ENCODE measurements at places on chromosomes 11 and 22.

DNA sequence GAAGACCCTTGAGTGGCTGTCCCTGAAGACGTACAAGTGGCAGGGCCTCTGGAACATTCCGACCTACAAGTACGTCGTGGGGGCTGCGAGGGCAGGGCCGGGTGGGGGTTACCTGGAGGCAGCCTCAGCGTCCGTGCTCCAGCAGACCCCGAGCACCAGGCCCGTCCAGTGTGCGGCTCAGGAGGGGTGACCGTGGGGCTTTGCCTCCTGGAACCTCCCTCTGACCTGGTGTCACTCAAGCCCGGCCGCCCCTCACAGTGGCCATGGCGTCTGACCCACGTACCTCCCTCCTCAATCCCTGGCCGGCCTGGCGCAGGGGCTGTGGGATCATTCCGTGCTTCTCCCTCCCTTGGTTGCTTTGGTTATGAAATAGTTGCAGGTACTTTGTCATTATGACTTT, 18.5 kb downstream of the RNH1 start:
- DNase-seq, result no peak

- DNase-seq, result no peak
Measured at GRCh38 chr11:111438168-111438567, 59.1 kb upstream of the POU2AF1 start.

- DNase-seq, result no peak
Measured at GRCh38 chr11:6616596-6617250, 2.5 kb downstream of the TPP1 start.

GRCh38 chr11:67489203-67489884, 6.5 kb downstream of the AIP start:
- no peak for DNase-seq

- DNase-seq, result no peak
Measured at GRCh38 chr11:76339221-76339620, 41.7 kb downstream of the THAP12 start.

DNA sequence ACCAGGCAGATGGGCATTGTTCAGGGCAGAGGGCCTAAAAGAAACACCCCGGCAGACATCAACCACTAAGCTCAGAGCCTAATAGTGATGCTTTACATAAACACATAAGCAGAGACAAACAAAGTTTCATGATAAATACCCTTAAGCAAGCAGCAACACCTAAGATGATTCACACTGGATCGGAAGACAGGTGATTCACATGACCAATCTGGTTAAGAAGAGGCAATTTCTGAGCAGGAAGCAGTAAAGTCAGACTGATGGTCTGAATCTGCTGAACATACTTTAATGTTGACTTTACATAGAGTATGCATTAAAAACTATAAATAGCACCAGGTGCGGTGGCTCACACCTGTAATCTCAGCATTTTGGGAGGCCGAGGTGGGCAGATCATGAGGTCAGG, 56.1 kb downstream of the SYN3 start:
- DNase-seq, result no peak

GRCh38 chr11:69642913-69643632, 2.1 kb downstream of the CCND1 start:
- peak; percentile 43 for DNase-seq

DNA sequence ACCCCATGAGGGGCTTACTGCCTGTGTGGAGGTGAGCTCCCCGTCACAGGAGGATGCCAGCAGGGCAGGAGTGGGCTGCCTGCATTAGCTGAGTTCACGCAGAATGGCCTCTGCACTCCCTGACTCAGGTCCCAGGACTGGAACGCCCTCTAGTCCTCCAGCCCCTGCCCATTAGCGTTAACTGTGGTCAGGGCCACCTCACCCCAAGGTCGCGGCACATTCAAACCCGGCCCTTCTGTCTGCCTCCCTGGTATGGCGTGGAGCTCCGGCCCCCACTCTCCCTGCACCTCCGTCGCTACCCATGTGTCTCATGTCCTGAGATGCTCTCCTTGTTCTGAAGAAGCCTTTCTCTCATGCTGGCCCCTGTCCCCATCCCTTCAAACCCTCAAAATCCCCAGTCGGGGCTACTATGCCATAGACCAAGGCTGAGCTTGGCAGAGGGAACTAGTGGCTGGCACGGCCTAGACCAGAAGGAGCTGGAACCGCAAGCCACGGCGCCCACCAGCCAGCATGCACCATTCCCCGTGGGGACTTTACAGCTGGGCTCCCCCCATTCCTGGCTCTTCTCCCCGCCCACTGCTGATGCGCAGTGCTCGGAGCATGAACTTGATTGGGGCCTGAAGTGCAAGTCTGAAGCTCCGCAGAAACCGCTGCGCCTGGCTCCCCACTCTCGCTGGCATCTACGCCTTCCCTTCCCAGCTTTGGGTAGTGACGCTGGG, 79.5 kb upstream of the RTL6 start:
- DNase-seq, result no peak

GRCh38 chr11:77183431-77183984, 55.5 kb downstream of the MYO7A start:
- DNase-seq, result no peak

- DNase-seq, result no peak
Measured at GRCh38 chr11:17522655-17523054, 21.6 kb downstream of the USH1C start.

DNA sequence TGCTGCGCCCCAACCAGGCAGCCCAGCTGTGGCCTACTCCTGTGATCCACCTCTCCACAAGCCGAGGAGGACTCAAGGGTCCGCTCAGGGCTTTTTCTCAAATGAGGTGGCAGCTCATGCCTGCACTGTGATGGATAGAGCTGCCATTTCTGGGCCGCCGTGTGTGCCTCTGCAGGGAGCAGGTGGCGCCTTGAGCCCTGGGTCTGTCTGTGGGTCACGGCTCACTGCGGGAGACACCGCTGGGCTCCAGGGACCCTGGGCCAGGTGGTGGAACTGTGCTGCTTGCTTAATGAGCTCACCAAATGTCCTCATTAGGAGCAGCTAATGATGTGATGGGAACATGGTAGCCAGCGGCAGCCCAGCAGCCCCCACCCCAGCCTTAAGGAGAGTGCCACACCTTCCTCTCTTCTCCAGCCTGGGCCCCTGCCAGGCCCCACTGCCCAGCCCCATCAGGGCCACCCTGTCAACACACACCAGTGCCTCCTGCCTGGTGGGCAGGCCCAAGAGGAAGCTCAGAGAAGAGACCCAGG, 50.8 kb downstream of the DHCR7 start:
- DNase-seq, result no peak

- DNase-seq, result no peak
Measured at GRCh38 chr11:116808262-116809175, 14.6 kb downstream of the APOA4 start.

- DNase-seq, result no peak
Measured at GRCh38 chr11:28049338-28050216, 58.4 kb downstream of the KIF18A start.

- DNase-seq, result no peak
Measured at GRCh38 chr11:103532133-103532788, 423.0 kb downstream of the DYNC2H1 start.

- no peak for DNase-seq
Measured at GRCh38 chr11:117841551-117842031, 17.0 kb upstream of the FXYD2 start.

GRCh38 chr11:118200497-118200896, 24.1 kb upstream of the SCN2B start:
- DNase-seq, result no peak

DNA sequence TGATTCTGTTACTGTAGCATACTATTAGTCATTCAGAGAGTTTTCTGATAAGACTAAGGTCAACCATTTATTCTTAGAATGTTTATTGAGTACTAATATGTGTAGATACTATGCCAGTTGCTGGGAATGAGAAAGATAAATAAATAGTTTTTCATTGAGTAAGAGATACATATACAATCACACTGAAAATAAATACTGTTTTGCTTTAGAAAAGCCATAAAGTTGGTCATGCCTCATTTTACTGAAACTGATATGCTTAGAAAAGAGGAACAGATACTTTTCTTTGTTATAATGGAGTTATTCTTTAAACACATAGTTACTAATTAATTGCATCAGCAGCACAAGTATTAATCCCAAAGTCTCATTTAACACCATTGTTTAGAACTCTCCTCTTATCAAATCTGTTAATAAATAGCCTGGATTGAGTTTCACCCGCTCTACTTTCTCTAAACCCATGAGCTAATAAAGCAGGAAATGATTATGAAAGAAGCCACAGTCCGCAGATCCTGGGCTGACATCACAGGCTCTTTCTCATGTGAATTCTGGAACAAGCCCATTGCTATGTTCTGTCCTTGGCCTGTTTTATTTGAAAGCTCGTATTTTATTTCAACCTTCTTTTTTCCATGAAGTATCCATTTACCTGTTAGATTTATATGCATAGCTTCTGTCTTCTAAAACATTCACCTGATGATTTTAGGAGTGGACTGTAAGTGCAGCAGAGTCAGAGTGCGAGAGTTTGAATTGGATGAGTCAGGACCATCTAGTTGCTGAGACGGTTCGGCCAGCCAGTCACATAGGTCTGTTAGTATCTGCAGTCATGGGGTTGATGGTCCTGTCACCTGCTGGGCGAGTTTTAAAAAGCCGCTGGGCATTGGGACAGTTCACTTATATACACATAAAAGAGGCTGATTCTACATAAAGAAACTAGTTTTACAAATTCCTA, 35.5 kb downstream of the PIWIL4 start:
- no peak for DNase-seq

DNA sequence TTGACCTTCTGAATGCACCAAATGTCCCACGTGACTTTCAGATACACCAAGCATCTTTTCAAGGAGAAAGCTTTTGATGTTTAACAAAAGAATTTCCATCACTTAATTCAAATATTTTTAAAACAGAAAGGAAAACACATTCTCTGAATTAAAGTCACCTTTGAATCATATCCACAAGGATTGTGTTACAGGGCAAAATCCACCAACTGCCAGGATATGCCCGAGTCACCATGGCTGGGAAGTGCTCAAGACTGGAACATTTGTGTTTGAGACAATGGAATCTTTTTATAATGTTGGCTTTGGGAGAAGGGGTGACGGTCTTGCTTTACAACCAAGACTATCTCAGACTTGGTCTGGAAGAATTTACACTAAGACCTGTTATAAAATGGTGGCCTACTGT, 40.8 kb downstream of the BID start:
- DNase-seq, result no peak

- no peak for DNase-seq
Measured at GRCh38 chr11:44464741-44465140, 100.7 kb upstream of the CD82 start.

- DNase-seq, result no peak
Measured at GRCh38 chr11:15101072-15101709, 13.5 kb upstream of the INSC start.

DNA sequence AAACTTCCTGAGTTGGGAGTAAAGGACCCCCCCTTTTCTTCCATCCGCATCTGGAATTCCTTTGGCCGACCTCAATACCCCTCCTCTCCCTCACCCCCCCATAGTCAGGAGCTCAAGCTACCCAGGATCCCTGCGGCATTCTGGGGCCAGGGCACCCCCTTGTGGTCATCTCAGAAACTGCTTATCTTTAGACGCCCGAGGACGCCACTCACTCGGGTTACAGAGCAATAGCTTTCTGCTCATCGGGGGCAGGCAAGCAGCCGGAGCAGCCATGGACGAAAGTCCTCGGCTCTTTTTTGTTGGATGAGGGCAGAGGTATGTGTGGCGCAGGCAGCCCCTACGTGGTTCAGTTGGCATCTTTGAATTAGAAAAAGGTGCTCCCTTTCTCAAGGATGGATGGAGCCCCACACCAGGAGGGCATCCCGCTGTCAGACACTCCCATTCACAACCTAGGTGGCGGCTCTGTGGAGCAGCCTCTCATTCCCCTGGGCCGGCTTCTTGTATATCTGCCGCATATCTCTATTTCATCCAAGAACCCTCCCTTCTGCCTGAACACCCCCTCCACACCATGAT, 2.3 kb downstream of the C1QTNF5 start:
- DNase-seq, result no peak

DNA sequence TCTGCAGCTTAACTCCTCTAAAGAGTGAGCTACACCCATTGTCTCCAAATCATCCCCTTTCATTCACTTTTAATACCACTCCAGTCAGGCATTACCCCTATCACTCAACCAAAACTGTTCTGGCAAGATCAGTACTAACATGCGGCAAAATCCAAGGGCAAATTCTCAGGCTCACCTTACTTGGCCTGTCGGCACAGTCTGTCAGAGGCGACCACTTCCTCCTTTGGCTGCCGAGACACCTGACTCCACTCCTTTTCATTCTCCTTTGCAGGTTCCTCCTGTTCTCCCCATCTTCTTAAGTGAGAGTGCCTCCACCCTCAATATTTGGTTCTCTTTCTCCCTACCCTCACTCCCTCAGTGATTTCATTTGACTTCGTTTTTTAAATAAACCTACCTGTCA, 4.2 kb downstream of the C11orf91 start:
- DNase-seq, result no peak

DNA sequence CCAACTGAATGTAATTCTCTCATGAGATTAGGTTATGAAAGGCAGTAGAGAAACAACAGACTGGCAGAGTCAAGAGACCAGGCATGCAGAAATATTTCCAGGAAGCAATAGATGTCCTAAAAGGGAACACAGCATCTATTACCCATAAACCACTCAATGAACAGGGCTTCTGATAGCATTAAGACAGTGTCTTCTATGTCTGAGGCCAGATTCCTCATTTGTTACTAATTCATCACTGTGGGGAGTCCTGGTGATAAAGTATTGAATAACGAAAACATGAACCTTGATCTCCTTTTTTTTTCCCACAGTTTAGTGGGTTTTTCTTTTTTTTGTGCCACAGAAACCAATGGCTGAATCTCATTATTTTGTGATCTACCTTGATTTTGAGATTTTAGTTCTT, 339.0 kb downstream of the METTL15 start:
- no peak for DNase-seq

- no peak for DNase-seq
Measured at GRCh38 chr11:46099963-46100316, 21.3 kb downstream of the PHF21A start.

- DNase-seq, result no peak
Measured at GRCh38 chr11:79150966-79151365, 289.9 kb downstream of the TENM4 start.

DNA sequence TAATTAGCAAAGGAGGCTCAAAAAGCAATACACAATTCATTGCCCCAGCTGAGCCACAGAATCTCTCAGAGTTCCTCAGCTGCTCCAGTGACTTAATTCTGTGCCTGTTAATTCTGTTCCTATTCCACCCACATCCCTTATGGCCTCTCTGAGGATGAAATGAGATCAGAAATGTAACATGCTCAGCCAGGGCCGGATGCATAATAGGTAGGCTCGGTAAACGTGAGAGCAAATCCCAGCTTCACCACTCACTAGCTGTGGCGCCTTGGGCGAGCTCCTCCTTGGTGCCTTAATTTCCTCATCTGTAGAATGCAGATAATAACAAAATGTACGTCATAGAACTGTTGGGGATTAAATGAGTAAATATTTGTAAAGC, 42.8 kb upstream of the DKK3 start:
- no peak for DNase-seq

DNA sequence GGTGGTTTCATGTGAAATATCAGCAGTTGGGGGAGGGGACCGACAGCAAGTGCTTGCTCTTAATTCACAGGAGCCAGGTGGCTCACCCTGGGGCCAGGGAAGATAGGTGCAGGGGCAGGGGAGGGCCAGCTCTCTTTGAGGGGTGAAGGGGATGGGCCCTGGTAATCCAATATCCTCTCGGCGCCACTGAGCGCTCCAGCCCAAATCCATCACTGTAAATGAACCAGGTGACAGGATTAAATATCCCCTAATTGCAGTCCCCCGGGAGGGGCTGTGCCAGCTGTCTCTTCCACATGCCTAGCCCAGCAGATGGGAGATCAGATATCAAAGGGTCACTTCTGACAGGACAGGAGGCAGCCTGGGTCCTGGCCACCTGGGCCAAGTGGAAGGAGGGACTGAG, 531.8 kb upstream of the CADM1 start:
- DNase-seq, result no peak

GRCh38 chr22:22168190-22168940, 76.2 kb upstream of the VPREB1 start:
- no peak for DNase-seq

GRCh38 chr11:94449029-94449428, 44.6 kb downstream of the MRE11 start:
- no peak for DNase-seq

All from stimulated activated CD8-positive, alpha-beta memory T cell treated with anti-CD3 and anti-CD28 coated beads, Interleukin-4, amount 100 ng/mL, for 4 hours (primary cell).